Large intestine (tissue), 12 donors: ENCODE measurements at places on chromosomes 1 and 21.

- H3K4me3 ChIP-seq, result no peak overlapping the region
- no peaks in the 10 kb centered on the region for H3K4me1 ChIP-seq
- H3K36me3 ChIP-seq, result peaks cover 27% of the 10 kb centered on the region
- H3K27me3 ChIP-seq, result no peaks in the 10 kb centered on the region
Measured at GRCh38 chr1:12196641-12197482, 30.1 kb downstream of the TNFRSF1B start.

- DNase-seq, result no peak
- no peaks in the 10 kb centered on the region for H3K27me3 ChIP-seq
- H3K4me1 ChIP-seq, result no peaks in the 10 kb centered on the region
- no peak overlapping the region for H3K4me3 ChIP-seq
Measured at GRCh38 chr1:48750109-48750508, 26.6 kb downstream of the BEND5 start.

GRCh38 chr1:65179148-65179547 is 31.1 kb downstream of the AK4 start:
- H3K4me1 ChIP-seq, result peaks cover 6% of the 10 kb centered on the region
- DNase-seq, result no peak
- H3K36me3 ChIP-seq, result no peaks in the 10 kb centered on the region
- no peaks in the 10 kb centered on the region for H3K27me3 ChIP-seq
- no peak overlapping the region for H3K4me3 ChIP-seq
- H3K27ac ChIP-seq, result no peak overlapping the region

- H3K4me3 ChIP-seq, result no peak overlapping the region
- no peak for DNase-seq
- no peaks in the 10 kb centered on the region for H3K4me1 ChIP-seq
- H3K27me3 ChIP-seq, result no peaks in the 10 kb centered on the region
Measured at GRCh38 chr21:32114419-32115035, 164.3 kb downstream of the MIS18A start.

DNA sequence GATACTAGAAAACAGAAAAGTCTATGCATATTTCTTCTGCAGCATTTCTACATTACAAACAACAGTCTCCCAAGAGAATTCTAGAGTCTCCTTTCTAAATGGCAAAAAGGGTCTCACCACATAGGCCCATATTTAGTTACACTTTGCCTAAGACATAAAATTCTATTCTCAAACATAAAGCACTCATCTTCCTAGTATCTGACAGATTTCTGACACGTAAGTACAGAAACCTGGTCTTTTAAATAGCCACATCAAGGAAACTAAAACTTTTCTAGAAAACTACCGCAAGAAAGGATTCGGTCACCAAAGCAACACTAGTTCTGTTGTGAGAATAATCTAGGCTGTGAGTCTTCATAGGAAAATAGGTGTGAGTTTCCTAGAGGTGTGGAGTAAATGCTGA is 33.6 kb upstream of the CTSK start:
- H3K36me3 ChIP-seq, result peaks cover 16% of the 10 kb centered on the region
- no peak overlapping the region for H3K27ac ChIP-seq
- no peak for DNase-seq
- H3K4me1 ChIP-seq, result no peaks in the 10 kb centered on the region
